ENCODE measurements at places on chromosomes 7 and 10. TPM values are rescaled to one million over a fixed set of nuclear protein-coding genes. Genes with fewer than 3 reads are reported as not detected.
A peak's percentile ranks its signal among the peaks of the same experiment; 100 is the strongest.

DNA sequence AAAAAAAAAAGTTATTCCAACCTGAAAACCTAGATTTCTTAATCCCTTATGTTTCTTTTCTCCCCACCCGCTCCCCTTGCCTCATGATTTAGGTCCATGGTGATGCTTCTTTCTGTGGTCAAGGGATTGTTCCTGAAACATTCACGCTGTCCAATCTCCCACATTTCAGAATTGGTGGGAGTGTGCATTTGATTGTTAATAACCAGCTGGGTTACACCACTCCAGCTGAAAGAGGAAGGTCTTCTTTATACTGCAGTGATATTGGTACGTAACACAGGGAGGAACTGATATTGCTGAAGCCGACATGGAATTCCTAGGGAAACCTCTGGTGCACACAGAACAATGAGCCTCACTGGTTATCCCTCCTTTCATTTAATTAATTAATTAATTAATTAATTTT lies 22.7 kb downstream of the DHTKD1 start:
- H3K27ac ChIP-seq: no peak overlapping the region
- no peaks in the 10 kb centered on the region for H3K4me1 ChIP-seq
- DNase-seq: no peak
- no peaks in the 10 kb centered on the region for H3K27me3 ChIP-seq
- H3K4me3 ChIP-seq: no peak overlapping the region

The AMPH gene
- 4.8 TPM for polyA plus RNA-seq

- H3K27me3 ChIP-seq: no peaks in the 10 kb centered on the region
- H3K27ac ChIP-seq: no peak overlapping the region
- no peak overlapping the region for H3K4me3 ChIP-seq
- H3K36me3 ChIP-seq: no peaks in the 10 kb centered on the region
- no peak for DNase-seq
These were observed 81.4 kb upstream of the PPP2R2D start for GRCh38 chr10:131819241-131820072.

DNA sequence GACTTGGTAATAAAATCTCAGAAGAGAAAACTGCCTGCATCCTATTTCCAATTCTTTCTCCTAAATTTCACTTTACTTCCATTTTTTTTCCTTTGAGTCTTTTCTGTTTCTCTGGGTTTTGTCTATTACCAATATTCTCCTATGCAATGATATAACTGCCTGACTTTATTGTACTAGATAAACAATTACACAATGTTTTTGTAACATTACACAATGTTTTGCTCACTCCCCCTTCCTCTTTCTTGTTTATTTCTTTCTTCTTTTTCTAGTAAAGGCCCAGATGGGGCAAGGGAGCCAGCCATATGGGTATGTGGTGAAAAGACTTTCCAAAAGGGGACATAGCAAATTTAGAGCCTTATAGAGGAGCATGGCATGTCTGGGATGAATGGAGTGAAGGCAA lies 278.7 kb upstream of the PHYHIPL start:
- no peaks in the 10 kb centered on the region for H3K4me1 ChIP-seq
- no peak overlapping the region for H3K4me3 ChIP-seq
- no peaks in the 10 kb centered on the region for H3K36me3 ChIP-seq
- no peak overlapping the region for H3K27ac ChIP-seq
- H3K27me3 ChIP-seq: no peaks in the 10 kb centered on the region
- no peak for DNase-seq

The ASL gene
- polyA plus RNA-seq: 57.8 TPM

The AOC1 gene
- polyA plus RNA-seq: not detected

- no peaks in the 10 kb centered on the region for H3K36me3 ChIP-seq
- no peaks in the 10 kb centered on the region for H3K27me3 ChIP-seq
- no peaks in the 10 kb centered on the region for H3K4me1 ChIP-seq
- no peak overlapping the region for H3K4me3 ChIP-seq
- no peak overlapping the region for H3K27ac ChIP-seq
These were observed 126.8 kb upstream of the FAM20C start for GRCh38 chr7:65554-65953.

DNA sequence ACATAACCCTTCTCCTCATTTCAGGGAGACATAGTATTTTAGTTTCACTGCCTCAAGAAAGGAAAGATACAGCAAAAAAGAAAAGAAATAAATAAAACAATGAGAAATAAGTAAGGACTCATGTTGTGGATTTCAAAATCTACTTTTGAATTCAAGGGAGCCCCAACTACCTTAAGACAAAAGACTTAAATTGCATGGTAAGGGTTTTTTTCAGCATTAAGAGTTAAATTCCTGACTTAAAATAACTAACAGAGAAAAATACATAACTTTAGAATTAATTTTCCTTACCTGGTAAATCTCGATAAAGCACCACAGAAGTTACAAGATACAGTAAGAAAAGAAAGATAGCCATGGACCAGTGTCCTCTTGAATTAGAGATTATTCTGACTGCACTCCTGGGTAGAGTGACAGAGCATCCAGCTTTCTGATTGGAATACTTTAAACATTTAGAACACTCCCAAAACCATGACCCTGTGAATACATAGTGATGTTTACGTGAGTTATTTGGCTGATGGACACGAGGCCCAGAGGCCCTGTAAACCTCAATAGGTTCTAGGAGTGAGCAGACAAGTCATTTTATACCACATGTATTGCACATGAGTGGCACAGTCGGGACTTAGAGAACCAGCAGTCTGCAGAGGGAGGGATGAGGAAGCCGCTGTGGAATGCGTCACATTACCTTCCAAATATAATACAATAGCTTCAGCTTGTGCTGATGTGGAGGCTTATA lies 292.5 kb upstream of the SEMA3C start:
- H3K27ac ChIP-seq: no peak overlapping the region
- no peaks in the 10 kb centered on the region for H3K27me3 ChIP-seq
- peaks cover 5% of the 10 kb centered on the region for H3K4me1 ChIP-seq
- DNase-seq: peak; percentile 48
- H3K36me3 ChIP-seq: no peaks in the 10 kb centered on the region

DNA sequence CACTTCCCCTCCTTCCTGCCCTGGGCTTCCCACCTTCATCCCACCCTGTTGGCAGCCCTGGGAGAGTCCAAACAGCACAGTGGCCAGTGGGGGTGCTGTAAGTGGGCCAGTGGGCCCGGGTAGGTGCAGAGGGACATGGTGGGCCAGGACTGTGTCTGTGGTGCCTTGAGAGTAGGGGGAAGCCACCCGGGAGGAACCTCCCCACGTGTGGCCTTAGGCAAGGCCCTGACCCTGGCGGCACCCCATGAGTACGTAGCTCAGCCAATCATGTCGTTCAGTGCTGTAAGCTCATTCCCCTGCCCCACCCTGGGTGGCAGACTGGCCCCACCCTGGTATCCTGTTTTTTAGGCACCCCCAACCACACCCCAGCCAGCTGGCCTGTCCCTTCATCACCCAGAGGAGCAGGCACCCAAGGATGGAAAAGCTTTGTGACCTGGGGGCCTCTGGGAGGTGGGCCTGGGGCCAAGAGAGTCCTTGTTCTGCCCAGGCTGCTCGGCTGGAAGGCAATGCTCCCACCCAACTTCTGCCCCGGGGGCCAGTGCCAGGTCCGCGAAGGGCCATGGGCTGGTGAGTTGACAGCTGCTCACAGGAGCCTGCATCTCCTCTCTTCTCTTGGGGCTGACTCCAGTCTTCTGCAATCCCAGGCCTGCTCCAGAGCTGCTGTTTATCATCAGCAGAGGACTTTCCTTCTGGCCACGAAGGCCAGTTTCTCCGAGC lies 41.6 kb downstream of the TSPAN15 start:
- no peaks in the 10 kb centered on the region for H3K36me3 ChIP-seq
- H3K4me3 ChIP-seq: no peak overlapping the region
- no peak overlapping the region for H3K27ac ChIP-seq
- no peak for DNase-seq

Data from endothelial cell of umbilical vein (primary cell).